ENCODE measurements at places on chromosomes 1 and 21.

DNA sequence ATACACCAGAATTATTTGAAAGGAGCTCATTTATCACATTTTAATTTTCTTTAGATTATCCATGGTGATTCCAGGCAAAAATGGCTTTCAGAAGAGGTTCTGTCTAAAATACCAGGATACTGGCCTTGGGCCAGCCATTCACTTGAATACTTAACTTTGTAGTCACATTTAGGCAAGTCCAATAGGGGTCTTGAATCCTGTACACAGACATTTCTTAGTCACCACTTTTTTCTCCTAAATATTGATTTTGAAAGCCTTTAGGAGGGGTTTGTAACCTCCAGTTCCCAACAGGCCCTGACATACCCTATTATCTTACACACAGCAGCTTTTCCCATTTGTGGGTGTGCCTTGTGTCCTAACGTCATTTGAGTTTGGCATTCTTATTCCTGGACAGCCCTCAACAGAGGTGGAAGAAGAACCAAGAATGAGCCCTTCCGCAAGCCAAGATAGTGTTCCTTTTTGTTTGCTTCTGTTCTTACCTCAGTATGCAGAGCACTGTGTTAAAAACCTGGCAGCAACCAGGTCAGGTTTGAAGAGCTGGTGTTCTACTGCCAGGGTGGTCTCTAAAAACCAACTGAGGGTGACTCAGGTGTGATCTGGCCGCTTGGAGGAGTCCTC, 19.5 kb downstream of the MAP3K7CL start:
- H3K4me1 ChIP-seq, result peaks cover 10% of the 10 kb centered on the region
- H3K36me3 ChIP-seq, result no peaks in the 10 kb centered on the region
- H3K27ac ChIP-seq, result no peak overlapping the region
- no peaks in the 10 kb centered on the region for H3K27me3 ChIP-seq
- no peak for DNase-seq

DNA sequence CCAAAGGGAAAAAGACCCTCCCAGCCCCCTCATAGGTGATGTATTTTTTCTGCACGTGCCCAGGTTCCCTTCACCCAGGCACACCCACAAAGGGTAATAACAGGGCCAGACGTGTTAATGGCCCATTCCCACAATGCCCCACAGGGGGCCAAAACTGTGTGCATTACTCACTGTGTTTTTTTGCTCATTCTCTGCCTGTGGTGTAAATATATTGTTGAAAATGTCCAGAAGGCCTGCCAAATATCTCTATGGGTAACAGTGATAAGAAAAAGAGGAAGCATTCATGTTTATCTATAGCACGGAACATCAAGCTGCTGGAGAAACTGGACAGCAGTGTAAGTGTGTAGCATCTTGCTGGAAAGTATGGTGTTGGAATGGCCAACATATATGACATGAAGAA, 21.9 kb downstream of the RHEX start:
- H3K27me3 ChIP-seq, result no peaks in the 10 kb centered on the region
- H3K27ac ChIP-seq, result no peak overlapping the region
- no peak overlapping the region for H3K4me3 ChIP-seq
- H3K4me1 ChIP-seq, result no peaks in the 10 kb centered on the region
- H3K36me3 ChIP-seq, result no peaks in the 10 kb centered on the region
- DNase-seq, result no peak

GRCh38 chr1:230864441-230864840, 3.9 kb downstream of the C1orf198 start:
- no peaks in the 10 kb centered on the region for H3K36me3 ChIP-seq
- H3K27me3 ChIP-seq, result no peaks in the 10 kb centered on the region
- H3K4me3 ChIP-seq, result no peak overlapping the region
- H3K27ac ChIP-seq, result peak overlapping the region; percentile 85
- no peak for DNase-seq

- H3K27ac ChIP-seq, result no peak overlapping the region
- H3K4me3 ChIP-seq, result no peak overlapping the region
- no peaks in the 10 kb centered on the region for H3K27me3 ChIP-seq
Measured at GRCh38 chr1:189821833-189822232, 655.8 kb downstream of the BRINP3 start.

GRCh38 chr1:178047403-178048093, 46.4 kb upstream of the RASAL2 start:
- peaks cover 3% of the 10 kb centered on the region for H3K4me1 ChIP-seq
- H3K4me3 ChIP-seq, result no peak overlapping the region
- no peak for DNase-seq

GRCh38 chr1:151165281-151165737, 393 bp downstream of the LYSMD1 start:
- H3K36me3 ChIP-seq, result peaks cover 18% of the 10 kb centered on the region
- H3K4me1 ChIP-seq, result peaks cover 30% of the 10 kb centered on the region
- peak overlapping the region; percentile 70 for H3K4me3 ChIP-seq
- peak; percentile 49 for DNase-seq
- H3K27me3 ChIP-seq, result no peaks in the 10 kb centered on the region

GRCh38 chr21:44762221-44763049, 39.2 kb downstream of the UBE2G2 start:
- no peaks in the 10 kb centered on the region for H3K27me3 ChIP-seq
- no peaks in the 10 kb centered on the region for H3K36me3 ChIP-seq

GRCh38 chr21:41711416-41712007, 55.3 kb downstream of the RIPK4 start:
- H3K27ac ChIP-seq, result no peak overlapping the region
- peaks cover 8% of the 10 kb centered on the region for H3K27me3 ChIP-seq
- peak; percentile 69 for DNase-seq
- no peaks in the 10 kb centered on the region for H3K36me3 ChIP-seq

GRCh38 chr1:211939876-211940468, 95.4 kb downstream of the INTS7 start:
- H3K4me3 ChIP-seq, result no peak overlapping the region
- H3K4me1 ChIP-seq, result peaks cover 14% of the 10 kb centered on the region
- H3K36me3 ChIP-seq, result no peaks in the 10 kb centered on the region
- no peak for DNase-seq

DNA sequence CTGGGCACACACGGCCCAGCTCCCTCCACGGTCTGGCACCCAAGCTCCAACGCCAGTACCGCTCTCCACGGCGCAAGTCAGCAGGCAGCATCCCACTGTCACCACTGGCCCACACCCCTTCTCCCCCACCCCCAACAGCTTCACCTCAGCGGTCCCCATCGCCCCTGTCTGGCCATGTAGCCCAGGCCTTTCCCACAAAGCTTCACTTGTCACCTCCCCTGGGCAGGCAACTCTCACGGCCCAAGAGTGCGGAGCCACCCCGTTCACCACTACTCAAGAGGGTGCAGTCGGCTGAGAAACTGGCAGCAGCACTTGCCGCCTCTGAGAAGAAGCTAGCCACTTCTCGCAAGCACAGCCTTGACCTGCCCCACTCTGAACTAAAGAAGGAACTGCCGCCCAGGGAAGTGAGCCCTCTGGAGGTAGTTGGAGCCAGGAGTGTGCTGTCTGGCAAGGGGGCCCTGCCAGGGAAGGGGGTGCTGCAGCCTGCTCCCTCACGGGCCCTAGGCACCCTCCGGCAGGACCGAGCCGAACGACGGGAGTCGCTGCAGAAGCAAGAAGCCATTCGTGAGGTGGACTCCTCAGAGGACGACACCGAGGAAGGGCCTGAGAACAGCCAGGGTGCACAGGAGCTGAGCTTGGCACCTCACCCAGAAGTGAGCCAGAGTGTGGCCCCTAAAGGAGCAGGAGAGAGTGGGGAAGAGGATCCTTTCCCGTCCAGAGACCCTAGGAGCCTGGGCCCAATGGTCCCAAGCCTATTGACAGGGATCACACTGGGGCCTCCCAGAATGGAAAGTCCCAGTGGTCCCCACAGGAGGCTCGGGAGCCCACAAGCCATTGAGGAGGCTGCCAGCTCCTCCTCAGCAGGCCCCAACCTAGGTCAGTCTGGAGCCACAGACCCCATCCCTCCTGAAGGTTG, 97.6 kb downstream of the PIK3R3 start:
- H3K4me3 ChIP-seq, result no peak overlapping the region
- no peaks in the 10 kb centered on the region for H3K36me3 ChIP-seq
- peaks cover 1% of the 10 kb centered on the region for H3K4me1 ChIP-seq
- no peaks in the 10 kb centered on the region for H3K27me3 ChIP-seq
- no peak overlapping the region for H3K27ac ChIP-seq
- DNase-seq, result no peak

DNA sequence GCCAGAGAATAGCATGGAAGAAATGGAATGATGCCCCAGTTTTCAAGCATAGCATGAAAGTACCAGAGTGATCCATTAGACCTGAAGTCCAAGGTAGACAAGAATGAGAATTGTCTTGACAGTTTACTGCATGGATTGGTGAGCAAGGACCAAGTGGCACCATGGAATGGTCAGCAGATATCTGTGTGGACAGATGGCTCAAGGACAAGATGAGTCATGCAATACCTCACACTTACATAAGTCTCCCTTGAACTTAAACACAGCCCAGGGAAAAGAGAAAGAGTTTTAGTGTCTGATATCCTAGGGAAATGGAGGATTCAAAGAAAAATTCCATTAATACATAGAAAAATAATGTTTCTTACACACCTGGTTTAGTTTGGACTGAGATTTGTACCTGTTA, 195.2 kb downstream of the MRPL39 start:
- DNase-seq, result no peak
- no peak overlapping the region for H3K27ac ChIP-seq
- H3K4me1 ChIP-seq, result no peaks in the 10 kb centered on the region
- no peaks in the 10 kb centered on the region for H3K27me3 ChIP-seq
- H3K36me3 ChIP-seq, result no peaks in the 10 kb centered on the region
- H3K4me3 ChIP-seq, result no peak overlapping the region

DNA sequence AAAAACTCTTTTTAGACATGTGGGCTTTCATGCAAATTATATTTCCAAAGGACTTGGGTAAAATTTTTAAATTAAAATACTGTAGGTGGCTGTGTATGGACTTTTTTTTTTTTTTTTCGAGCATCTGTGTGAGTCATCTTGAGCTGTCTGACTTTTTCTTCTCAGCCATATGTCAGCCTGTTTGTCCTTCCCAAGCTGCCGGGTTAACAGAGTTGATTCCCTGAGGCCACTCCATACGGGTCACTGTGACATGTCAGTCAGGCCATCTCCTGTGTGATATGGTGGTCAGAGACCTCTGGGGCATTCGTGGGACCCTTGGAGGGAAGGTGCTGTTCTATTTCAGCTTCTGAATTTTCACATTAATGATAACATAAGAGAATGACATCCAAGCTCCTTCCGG, 148.3 kb downstream of the KCNJ6 start:
- no peak for DNase-seq
- H3K4me3 ChIP-seq, result no peak overlapping the region
- H3K36me3 ChIP-seq, result no peaks in the 10 kb centered on the region
- H3K27ac ChIP-seq, result no peak overlapping the region
- H3K4me1 ChIP-seq, result no peaks in the 10 kb centered on the region

DNA sequence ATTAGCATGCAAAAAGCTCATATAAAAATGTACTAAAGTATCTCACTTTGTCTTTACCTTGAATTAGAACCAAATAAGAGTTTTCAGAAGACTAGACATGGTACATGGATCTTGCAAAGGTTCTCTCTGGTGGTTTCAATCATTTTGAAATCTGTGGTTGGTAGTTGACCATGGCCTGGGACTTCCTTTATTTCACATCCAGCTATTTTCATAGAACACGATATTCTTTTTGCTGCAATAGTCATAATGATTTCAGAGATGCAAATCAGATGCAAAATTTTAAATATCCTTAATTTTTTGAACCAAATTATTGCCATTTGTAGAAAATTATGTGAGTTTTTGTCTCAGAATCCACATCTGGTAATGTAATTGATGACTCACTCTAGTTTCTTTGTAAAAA, 375.1 kb upstream of the ZP4 start:
- H3K27ac ChIP-seq, result no peak overlapping the region
- no peaks in the 10 kb centered on the region for H3K4me1 ChIP-seq
- DNase-seq, result no peak
- no peaks in the 10 kb centered on the region for H3K36me3 ChIP-seq
- H3K27me3 ChIP-seq, result no peaks in the 10 kb centered on the region

GRCh38 chr1:17805869-17806684, 50.9 kb downstream of the ACTL8 start:
- H3K27ac ChIP-seq, result no peak overlapping the region
- H3K36me3 ChIP-seq, result no peaks in the 10 kb centered on the region
- no peaks in the 10 kb centered on the region for H3K4me1 ChIP-seq
- H3K27me3 ChIP-seq, result no peaks in the 10 kb centered on the region
- H3K4me3 ChIP-seq, result no peak overlapping the region
- no peak for DNase-seq

- no peak for DNase-seq
- no peaks in the 10 kb centered on the region for H3K36me3 ChIP-seq
- no peak overlapping the region for H3K4me3 ChIP-seq
- H3K4me1 ChIP-seq, result peaks cover 42% of the 10 kb centered on the region
Measured at GRCh38 chr21:45029948-45030681, 44.3 kb upstream of the ADARB1 start.

- no peaks in the 10 kb centered on the region for H3K4me1 ChIP-seq
- no peak overlapping the region for H3K27ac ChIP-seq
- H3K27me3 ChIP-seq, result no peaks in the 10 kb centered on the region
Measured at GRCh38 chr1:247089616-247090375, 11.2 kb upstream of the ZNF670 start.

GRCh38 chr1:20974069-20974468, 187.0 kb upstream of the HP1BP3 start:
- no peak for DNase-seq
- no peak overlapping the region for H3K27ac ChIP-seq
- H3K36me3 ChIP-seq, result peaks cover 9% of the 10 kb centered on the region
- no peaks in the 10 kb centered on the region for H3K4me1 ChIP-seq

- no peak overlapping the region for H3K27ac ChIP-seq
- H3K4me3 ChIP-seq, result no peak overlapping the region
- H3K4me1 ChIP-seq, result peaks cover 8% of the 10 kb centered on the region
- no peaks in the 10 kb centered on the region for H3K36me3 ChIP-seq
Measured at GRCh38 chr1:18322368-18323032, 158.2 kb upstream of the KLHDC7A start.

DNA sequence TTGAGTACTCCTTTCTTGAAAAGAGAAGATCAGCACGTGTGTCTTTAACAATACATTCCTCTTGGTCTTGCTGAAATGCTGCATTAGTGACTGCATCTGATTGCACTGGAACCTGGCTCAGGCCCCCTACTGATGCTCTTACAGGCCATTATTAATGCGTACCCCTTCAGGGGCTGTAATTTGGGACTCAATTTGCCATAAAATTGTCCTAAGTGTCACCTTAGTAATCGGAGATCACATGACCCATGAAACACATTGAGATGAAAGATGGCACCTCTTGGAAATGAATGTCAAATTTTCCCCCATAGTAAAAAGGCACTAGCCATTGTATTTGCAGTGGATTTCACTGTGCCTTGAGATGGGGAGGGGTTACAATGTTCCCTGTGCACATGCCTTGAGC, 563.3 kb downstream of the KIF26B start:
- no peak overlapping the region for H3K27ac ChIP-seq
- no peaks in the 10 kb centered on the region for H3K4me1 ChIP-seq
- H3K27me3 ChIP-seq, result no peaks in the 10 kb centered on the region
- no peaks in the 10 kb centered on the region for H3K36me3 ChIP-seq

- no peak overlapping the region for H3K4me3 ChIP-seq
- H3K4me1 ChIP-seq, result no peaks in the 10 kb centered on the region
- H3K27me3 ChIP-seq, result no peaks in the 10 kb centered on the region
Measured at GRCh38 chr1:236289492-236290131, 7.9 kb upstream of the ERO1B start.

- peak overlapping the region; percentile 77 for H3K4me3 ChIP-seq
- peaks cover 49% of the 10 kb centered on the region for H3K4me1 ChIP-seq
- no peaks in the 10 kb centered on the region for H3K27me3 ChIP-seq
- H3K36me3 ChIP-seq, result no peaks in the 10 kb centered on the region
- H3K27ac ChIP-seq, result peak overlapping the region; percentile 99
- DNase-seq, result peak; percentile 39
Measured at GRCh38 chr1:179883040-179883744, 1.1 kb downstream of the TOR1AIP1 start.

GRCh38 chr21:33300701-33301631, 23.8 kb upstream of the IFNAR1 start:
- peaks cover 6% of the 10 kb centered on the region for H3K36me3 ChIP-seq
- DNase-seq, result no peak
- peaks cover 13% of the 10 kb centered on the region for H3K4me1 ChIP-seq
- H3K27ac ChIP-seq, result peak overlapping the region; percentile 35
- no peaks in the 10 kb centered on the region for H3K27me3 ChIP-seq

Data from transverse colon (tissue), 4 donors.